T follicular helper cell (primary cell): ENCODE measurements at places on chromosomes 3 and 15.

DNA sequence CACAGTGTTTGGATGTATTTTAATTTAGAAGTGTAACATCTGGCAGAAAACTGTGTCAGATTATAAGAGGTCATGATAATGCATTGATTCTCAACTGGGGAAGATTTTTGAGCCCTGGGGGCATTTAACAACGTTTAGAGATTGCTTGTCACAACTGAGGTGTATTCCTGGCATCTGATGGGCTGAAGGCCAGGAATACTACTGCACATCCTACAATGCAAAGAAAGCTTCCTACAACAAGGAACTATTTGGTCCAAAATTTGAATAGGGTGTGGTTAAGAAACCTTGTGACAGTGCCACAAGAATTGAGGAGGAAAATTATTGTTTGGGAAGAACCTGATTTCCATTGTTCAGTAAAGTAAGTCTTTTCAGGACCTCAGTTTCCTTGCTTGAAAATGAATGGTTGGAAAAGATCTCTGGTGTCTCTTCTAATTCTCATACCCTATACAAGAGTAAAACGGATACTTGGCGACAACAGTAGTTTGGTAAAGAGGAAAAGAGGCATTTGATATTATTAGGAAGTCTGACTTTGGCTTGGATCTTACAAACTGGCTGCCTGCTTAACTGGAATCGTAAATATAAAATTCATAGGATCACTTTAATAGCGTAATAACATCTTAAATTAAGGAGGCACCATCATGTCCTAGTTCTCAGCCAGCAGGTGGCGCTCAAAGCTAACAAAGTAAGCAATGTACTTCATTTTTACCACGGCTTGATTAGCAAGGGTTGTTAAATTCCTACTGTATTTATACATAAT is 4.3 kb downstream of the DAZL start:
- DNase-seq, result peak; percentile 73

- DNase-seq, result no peak
These were observed 122.1 kb upstream of the TMEM108 start for GRCh38 chr3:132916096-132916495.

- no peak for DNase-seq
These were observed 4.2 kb upstream of the NUP210 start for GRCh38 chr3:13424141-13424844.

DNA sequence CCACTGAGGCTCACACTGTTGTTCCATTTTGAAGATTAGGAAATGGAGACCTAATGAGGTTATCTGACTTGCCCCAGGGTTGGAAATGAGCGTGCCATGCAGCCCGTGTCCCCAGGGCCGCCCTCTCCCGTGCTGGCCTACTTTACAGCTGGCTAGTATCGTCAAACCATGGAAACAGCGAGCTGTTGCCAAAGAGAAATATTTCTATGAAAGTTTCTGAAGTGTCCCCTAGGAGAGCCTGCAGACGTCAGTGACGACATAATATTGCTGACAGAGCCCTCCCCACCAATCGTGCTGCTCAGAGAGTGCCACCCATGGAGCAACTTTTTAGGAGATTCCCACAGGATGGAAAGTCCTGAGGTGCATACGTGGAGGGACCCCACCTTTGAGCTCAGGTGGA is 11.2 kb upstream of the FAM174B start:
- no peak for DNase-seq

DNA sequence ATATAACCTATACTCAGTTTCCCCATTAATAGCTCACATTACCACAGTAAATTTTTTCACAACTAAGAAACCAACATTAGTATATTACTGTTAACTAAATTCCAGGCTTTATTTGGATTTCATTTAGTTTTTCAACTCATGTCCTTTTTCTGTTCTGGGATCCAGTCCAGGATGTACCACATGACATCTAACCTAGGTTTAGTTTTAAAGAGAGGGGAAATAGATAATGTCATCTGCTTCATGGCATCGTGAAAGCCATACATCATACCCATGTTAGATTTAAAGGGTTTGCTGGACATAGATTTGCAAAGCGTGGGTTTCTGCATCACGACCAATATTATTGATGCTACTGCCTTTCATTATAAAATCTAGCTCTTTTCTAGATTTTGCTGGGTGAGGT is 33.2 kb upstream of the RPP14 start:
- DNase-seq, result no peak

- no peak for DNase-seq
These were observed 24.6 kb downstream of the SLC28A1 start for GRCh38 chr15:84909029-84909428.

GRCh38 chr3:57927166-57927565 is 81.1 kb upstream of the FLNB start:
- no peak for DNase-seq

- DNase-seq, result no peak
These were observed 103.4 kb upstream of the UBP1 start for GRCh38 chr3:33543601-33544000.

DNA sequence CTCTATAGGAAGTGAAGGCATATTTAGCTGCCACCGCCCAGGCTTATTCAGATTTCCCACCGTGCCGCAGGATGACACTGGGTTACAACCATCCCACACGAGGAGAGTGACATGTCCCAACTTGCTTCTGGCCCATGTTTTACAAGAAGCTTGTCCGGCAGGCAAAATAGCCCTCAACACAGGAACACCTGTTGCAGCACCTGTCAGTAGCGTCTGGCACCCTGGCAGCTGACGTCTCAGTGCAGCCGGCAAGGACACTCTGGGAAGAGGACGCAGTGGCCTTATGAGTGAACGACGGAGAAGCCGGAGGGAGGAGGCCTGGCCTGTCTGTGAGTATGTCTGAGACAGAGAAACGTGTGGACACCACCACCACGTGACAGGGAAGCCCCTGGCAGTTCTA is 32.1 kb downstream of the FAM174B start:
- no peak for DNase-seq

DNA sequence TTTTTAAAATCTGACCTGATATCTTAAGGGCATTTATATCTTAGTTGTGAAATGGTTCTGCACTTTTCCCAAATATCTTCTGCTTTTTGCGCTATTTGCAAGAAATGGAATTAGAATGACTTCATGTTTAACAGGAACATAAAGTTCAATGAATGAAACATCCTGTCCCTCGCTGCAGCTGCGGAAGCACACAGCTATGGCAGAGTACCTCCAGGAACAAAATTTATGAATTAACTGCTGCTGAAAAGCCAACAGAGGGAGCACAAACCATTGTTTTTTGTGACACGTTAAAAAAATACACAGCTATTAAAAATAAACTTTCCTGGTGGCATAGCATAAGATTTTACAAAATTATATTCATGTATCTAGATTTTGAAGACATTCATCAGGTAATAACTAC is 404.4 kb upstream of the MDFIC2 start:
- no peak for DNase-seq

GRCh38 chr15:85430406-85431204 is 50.2 kb downstream of the AKAP13 start:
- DNase-seq, result no peak

DNA sequence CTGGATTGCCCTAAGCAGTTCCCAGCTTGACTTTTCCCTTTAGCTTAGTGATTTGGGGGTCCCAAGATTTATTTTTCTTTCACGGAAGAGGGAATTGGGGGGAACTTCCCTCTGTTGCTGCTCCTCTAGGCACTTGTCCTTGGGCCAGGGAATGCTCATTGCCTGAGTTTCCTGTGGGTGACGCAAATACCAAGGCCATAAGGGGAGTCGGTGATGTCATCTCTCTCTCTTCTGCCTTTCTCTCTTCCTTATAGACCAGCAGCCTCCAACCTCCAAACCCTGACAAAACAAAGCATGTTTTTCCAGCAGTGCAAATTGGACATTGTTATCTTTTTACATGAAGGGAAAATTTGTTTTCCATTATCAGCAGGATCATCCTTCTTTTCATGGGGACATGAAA is 120.2 kb downstream of the ITPR1 start:
- DNase-seq, result no peak

DNA sequence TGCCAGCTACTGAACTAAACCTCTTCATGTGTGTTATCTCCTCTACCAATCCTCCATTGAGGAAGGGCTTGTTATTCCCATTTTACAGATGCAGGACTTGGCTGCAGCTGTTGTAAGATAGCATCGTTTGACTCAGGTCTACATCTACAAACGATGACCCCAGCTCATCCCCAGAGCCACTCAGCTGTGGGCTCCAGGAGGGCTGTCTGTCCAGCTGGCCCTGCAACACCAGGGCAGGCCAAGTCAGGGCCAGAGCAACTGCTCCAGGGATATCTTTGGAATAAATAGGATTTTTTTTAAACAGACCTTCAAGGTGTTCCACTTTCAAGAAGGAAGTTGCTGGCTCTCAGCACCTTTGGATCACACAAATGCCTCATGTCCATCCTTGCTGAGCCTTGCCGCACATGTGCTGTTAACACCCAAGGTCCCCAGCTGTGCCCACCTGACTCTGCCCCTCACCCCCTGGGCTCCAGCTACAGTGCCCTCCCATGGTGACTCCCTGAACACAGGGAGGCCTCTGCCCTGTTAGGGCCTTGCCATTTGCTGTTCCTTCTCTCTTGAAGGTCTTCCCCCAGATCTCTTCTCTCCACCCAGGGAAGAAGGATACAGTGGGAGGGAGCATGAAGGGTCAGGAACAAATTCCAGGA is 31.0 kb downstream of the ALDH1L1 start:
- DNase-seq, result no peak
